Esophagus muscularis mucosa (tissue), 4 donors: ENCODE measurements at places on chromosomes 7 and 10. TPM values are rescaled to one million over a fixed set of nuclear protein-coding genes. Genes with fewer than 3 reads are reported as not detected.

DNA sequence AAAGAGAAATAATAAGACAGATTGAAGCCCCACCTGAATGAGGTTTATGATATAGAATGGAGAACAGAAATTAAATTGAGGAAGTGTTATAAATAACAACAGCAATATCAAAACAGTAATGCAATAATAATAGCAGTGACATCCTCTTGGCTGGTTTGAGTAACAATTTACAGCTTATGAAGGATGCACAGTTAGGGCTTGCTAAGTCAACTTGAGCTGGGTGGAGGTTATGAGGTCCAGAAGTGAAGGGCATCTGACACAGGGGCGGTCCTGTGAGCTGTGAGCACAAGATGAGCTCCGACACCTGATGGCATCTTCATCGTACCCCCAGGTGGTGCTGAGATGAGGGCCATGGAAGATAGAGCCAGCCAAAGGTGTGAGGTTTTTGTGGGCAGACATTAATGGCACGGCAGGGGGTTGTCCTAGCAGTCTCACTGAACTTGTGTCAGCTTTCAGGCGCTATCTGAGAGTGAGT is 30.5 kb downstream of the ARHGAP22 start:
- H3K27me3 ChIP-seq, result no peaks in the 10 kb centered on the region
- no peaks in the 10 kb centered on the region for H3K4me1 ChIP-seq
- no peak for DNase-seq
- no peak overlapping the region for H3K27ac ChIP-seq
- no peak overlapping the region for H3K4me3 ChIP-seq

GRCh38 chr7:130506358-130506757 is 14.5 kb downstream of the MEST start:
- no peak overlapping the region for H3K4me3 ChIP-seq
- H3K27ac ChIP-seq, result no peak overlapping the region
- peaks cover 37% of the 10 kb centered on the region for H3K36me3 ChIP-seq
- no peaks in the 10 kb centered on the region for H3K27me3 ChIP-seq
- H3K4me1 ChIP-seq, result no peaks in the 10 kb centered on the region

DNA sequence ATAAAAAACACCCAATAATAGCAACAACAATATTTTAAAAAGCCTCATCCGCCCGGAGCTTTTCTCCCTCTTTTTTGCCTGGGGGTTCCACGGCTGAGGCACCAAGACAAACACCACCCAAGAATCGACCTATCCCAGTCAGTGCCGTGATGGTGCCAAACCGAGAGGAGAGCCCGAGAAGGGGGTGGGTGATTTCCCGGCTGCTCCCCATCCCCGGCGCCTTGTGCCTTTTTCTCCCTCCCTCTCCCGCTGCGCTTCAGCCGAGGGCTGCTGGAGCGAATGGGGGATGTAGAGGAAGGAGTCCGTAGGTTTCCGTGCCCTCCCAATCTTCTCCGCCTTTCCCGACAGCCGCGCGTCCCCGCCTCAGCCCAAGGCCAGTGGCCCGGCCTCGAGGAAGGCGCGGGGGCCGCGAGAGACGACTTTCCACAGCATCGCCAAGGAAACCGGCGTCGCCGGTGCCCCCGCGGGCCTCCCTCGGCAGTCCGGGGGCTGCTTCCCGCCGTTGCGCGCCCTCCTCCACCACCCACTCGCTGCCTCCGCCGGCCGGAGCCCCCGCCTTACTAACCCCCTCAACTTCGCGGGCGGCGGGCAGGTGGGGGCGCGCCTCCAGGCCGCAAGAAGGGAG is 1.3 kb downstream of the EGR2 start:
- no peak for DNase-seq
- no peaks in the 10 kb centered on the region for H3K36me3 ChIP-seq

DNA sequence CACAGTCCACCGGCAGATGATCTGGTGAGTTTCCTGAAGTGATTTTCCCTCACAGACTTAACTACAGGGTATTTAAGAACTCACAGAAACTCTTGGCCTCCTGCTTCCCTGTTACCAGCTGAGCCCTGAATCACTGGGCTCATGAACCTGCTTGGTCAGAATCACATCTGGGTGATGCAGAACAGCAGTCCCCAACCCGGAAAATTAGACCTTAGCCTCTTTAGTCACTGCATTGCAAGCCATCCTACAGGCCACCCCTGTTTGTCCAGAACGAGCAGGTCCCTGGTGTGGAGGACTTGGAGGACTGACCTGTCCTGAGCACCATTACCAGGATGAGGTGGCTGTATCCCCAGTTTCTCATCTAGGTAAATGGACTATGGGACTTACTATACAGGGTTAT is 539.2 kb downstream of the TNS3 start:
- no peaks in the 10 kb centered on the region for H3K27me3 ChIP-seq
- H3K4me1 ChIP-seq, result peaks cover 61% of the 10 kb centered on the region

TAS2R5 gene
- total RNA-seq, result 0.58 TPM

MYOZ1 gene
- not detected for total RNA-seq
